HT-29 (cell line): ENCODE measurements at places on chromosomes 13 and 19.
A peak's percentile ranks its signal among the peaks of the same experiment; 100 is the strongest.

DNA sequence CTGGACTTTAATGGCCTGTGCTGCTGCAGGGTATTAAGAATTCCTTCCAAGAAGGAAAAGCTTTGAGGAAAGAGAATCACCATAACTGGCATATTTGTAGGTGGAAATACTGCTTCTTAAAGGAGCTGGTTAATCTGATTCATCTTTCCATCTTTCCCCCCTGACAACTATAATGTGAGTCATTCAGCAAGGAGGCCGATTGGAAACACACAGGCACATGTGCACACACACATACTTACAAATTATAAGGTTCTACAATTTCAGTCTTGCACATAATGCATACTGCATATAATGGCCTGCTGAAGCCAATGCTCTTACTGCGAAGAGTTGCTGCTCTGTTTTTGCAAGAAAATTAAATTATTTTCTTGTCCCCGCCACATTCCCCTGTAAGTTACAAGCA, 78.8 kb upstream of the TPP2 start:
- DNase-seq: no peak

DNA sequence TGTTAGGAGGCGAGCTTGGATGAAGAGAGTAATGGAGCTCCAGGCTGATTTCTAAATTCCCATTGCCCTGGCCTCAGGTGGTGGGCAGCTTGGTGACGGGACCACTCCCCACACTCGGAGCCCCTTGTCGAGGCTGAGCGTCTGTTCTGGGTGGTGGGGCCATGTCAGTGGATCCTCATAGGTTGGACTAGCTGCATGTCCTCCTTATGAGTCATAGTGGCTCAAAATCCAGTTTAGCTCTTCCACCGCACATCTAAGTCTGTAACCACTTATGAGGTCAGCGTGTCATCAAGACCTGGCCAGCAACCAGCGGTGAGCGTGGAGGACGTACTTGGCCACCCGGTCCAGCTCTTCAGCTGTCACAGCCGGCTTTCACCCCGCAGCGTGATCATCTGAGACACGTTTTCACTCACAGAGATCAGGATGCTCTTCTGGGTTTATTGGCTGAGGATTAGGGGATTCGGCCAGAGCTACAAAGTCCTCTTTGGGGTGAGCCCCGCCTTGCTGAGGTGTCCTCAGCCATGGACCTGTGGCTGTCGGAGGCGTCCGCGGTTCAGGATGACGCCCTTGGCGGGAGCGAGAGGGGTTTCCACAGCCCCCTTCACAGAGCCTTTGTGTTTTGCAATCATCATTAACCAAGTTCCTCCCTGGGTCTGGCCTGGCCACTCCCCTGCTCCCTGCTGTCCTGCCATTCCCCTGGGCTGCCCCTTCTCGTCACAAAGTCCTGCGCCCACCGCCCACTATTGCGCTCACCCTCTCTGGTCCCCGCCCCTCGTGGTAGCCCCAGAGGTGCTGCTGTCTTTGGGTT, 41.9 kb downstream of the ADPRHL1 start:
- DNase-seq: peak; percentile 65

DNA sequence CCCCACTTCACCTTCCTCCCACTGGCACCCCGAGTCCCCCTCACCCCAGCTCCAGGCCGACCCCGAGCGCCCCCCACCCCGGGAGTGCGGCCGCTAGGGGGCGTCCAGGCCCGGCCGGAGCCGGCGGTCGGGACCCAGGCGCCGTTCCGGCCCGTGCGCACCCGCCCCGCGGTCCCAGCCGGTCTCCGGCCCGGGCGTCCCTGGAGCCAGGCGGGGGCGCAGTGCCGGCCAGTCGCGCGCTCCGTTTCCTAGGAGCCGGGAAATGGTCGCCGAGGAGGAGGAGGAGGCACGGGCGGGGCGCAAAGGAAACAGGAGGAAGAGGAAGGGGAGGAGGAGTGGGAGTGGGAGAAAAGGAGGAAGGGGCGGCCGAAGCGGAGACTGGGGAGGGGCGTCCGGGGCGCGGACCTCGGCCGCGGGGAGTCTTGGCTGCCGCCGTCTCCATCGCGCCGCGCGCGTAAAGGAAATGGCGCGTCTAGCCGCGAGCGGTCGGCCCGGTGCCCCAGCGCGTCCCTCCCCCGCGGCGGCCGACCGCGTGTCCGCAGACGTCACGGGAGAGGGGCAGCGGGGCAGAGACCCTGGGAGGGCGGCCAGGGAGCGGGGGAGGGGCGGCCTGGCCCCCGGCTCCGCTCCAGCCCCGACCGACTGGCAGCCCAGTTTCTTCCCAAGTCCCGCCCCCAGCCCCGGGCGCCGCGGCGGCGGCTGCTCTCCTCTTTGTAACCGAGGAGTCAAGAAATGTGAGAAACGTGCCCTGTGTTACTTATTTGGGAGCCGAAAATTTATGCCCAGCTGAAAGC, 1.1 kb upstream of the KCTD15 start:
- DNase-seq: peak; percentile 78

GRCh38 chr19:31177246-31177645, 172.0 kb downstream of the TSHZ3 start:
- DNase-seq: no peak

- DNase-seq: no peak
Measured at GRCh38 chr19:3061182-3062161, 823 bp downstream of the TLE5 start.

- DNase-seq: no peak
Measured at GRCh38 chr19:4009990-4010807, 2.7 kb downstream of the PIAS4 start.

DNA sequence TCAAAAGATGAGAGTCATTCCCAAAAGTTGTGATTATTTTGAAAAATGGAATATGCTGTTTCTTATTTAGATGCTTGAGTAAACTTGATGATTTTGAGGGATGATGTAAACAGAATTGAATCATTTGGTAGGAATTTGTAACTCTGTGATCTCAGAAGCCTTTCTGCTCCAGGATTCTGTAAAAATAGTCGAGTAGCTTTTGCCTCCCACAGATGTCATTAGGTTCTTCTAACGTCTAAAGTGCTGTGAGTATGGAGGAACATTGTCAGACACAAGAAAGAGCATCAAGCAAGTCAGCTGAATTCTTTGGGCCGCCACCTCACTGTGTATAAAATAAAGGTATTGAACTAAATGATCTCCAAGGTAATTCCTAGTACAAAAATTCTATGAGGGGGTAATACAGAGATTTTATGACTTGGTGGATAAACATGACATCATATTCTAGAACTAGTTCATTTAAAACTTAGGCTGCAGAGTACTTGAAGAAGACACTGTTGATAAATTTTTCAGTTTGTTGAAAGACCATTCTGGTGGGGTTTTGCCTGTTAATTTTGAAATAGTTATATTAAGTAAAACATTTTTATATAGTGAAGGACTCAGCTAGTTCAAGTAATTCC, 1.4 kb upstream of the GPR183 start:
- DNase-seq: no peak

DNA sequence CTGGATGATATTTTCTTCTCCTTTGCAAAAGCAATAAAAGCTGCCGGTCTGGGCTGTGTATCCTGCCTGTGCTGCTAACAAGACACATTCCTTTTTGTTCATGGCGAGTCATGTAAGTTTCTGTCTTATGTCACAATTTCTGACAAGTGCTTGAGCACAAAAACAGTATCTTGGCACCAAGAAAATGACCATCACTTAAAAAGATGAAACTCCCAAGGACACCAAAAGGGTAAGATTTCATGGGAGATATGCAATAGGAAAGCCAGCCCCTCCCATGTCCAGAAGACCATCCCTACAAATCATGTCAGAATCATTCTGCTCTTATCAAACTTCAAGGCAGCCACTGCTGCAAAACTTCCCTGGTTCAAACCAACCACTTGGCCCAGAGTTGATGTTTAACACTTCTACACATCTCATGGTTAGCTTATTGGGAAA, 375.4 kb upstream of the ZNF507 start:
- DNase-seq: no peak

GRCh38 chr13:48319531-48320398, 16.2 kb downstream of the RB1 start:
- no peak for DNase-seq

DNA sequence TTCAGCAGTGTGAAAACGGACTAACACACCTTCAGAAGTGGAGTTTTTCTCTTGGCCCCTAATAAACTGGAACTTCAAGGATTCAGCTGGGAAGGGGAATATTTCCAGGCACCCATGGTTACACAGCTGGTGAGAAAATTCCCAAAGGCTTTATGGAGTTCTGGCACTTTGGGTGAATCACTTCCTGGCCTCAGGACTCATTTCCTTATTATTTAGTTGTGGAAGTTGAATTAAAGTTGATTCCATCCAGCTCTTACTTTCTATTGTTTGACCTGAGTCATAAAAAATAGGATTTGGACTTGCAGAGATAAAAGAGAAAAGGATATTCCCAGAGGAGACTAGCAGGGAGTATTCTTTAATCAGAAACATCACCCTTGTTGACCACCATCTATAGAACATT, 882.1 kb downstream of the UQCRFS1 start:
- no peak for DNase-seq

- no peak for DNase-seq
Measured at GRCh38 chr13:39818953-39819352, 163.5 kb downstream of the COG6 start.

DNA sequence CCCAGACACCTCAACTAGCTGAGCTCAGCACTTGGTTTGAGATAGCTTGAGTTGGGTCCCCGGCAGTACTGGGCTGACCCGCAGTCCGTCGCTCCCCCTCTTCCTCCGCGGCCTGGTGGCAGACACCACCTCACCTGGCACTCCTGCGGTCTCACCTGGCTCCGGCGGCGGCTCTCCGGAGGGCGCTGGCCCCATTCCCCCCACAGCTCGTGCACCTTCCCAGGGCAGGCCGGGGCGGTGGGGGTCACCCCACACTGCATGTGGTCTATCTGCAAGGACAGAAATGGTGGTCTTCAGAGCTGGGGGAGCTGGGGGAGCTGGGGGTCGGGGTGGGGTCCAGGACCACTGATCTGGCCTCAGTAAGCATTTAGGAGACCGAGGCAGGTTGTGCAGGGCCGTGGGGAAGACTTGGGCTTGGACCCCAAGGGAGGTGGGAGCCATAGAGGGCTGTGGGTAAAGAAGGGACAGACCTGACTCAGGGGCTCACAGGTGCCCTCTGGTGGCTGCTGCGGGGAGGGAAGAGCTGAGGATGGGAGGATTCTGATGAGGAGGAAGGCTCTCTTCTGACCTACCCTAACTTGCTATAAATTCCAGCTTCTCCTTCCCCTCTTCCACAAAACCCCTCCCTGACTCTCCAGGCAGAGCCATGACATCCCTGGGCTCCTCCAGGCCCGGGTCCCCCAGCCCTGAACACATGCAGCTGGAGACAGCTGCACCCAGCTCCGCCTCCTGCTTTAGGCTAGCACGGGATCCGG, 6.7 kb upstream of the PLIN4 start:
- peak; percentile 52 for DNase-seq

- DNase-seq: no peak
Measured at GRCh38 chr19:31223740-31224534, 125.3 kb downstream of the TSHZ3 start.

DNA sequence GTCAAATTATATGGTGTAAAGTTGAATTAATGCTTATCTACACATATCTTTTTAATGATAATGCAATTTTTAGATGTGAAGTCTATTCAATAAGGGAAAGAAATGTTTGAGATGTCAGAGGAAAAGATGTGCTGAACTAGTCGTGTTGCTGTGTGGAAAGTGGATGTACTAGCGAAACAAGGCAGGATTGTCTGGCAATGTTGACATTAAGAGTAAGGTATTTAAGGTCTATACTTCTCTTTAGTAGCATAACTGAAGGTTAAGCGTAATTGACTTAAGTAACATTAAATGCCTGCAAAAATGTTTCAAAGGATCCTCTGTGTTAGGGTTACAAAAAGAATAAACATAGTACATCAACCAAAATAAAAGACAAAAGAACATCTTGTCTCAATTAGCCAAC, 787.3 kb upstream of the KLHL1 start:
- DNase-seq: no peak

DNA sequence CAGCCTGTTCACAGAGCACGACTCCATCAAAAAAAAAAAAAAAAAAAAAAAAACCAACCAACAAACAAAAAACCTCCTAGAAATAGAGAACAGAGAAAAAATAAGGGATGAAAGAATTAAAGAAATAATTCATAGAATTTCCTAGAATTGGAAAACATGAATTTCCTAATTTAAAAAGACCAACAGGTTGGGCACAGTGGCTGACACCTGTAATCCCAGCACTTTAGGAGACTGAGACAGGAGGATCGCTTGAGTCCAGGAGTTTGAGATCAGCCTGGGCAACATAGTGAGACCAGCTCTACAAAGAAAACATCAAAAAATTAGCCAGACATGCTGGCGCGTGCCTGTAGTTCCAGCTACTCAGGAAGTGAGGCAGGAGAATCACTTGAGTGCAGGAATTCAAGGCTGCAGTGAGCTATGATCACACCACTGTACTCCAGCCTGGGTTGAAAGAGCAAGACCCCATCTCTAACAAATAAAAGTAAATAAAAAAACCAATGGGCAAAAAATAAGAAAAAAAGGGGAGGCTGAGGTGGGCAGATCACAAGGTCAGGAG, 6.5 kb downstream of the SPART start:
- no peak for DNase-seq

- no peak for DNase-seq
Measured at GRCh38 chr19:5080030-5080654, 111.2 kb downstream of the KDM4B start.

DNA sequence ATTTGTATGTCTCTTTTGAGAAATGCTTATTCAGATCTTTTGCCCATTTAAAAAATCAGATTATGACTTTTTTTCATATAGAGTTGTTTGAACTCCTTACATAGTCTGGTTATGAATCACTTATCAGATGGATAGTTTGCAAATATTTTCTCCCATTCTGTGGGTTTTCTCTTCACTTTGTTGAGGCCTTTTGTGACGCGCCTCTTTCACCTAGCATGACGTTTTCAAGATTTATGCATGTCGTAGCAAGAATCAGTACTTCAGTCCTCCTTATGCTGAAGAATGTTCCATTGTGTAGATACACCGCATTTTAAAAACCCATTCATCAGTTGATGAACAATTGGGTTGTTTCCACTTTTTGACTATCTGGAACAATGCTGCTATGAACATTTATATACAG, 13.4 kb downstream of the PABPC3 start:
- no peak for DNase-seq

DNA sequence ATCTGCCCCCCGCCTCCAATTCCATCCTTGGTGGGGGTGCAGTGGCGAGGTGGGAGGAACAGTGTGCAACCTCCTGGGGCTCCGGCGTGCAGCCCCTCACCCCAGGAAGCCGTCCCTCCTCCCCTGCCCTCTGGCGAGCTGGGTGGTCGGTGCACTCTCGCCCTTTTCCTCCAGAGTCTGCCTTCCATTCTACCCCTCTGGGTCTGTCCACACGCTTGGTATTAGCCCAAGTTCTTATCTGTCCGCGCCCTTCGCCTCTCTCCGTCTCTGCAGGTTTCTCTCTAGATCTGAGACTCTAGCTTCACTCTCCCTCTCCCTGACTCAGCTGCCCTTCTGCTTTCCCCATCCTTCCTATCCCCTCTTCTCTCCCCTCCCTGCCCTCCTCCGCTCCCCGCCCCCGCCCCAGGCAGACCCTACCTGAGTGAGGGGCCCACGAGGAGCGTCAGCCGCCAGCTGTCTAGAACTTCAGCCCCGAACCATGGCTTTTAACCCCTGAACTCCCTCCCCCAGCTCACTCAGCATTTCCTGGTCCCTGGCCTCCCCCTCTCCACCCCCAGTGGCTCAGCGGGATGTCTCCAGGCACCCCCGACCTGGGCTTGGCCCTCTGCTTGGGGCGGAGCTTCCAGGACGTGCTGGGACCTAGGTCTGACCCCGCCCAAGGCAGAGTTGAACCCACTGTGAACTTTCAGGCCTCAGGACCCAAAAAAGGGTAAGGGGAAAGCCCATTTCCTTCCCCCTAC, 499 bp upstream of the KLK13 start:
- DNase-seq: no peak
